ENCODE measurements at places on chromosomes 3 and 15.

GRCh38 chr15:44215594-44215993 lies 20.5 kb upstream of the FRMD5 start:
- DNase-seq = no peak

- no peak for DNase-seq
Measured at GRCh38 chr15:26191193-26191592, 328.1 kb upstream of the ATP10A start.

DNA sequence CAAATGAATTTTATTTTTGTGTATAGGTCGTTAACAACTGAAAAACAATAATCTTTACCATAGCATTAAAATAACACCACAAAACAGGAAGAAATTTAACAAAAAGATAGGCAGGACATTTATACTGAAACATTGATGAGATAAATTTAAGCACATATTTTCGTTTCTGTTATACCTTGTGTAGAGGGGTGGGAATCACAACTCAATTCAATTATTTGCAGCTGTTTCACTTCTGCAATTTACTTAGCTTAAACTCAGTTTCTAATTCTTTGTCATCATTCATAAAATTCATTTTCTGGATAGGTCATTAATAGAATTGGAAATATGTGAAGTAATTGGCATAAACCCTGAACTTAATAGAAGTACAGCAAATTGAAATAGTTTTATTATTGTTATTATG lies 42.3 kb downstream of the TP63 start:
- no peak for DNase-seq

DNA sequence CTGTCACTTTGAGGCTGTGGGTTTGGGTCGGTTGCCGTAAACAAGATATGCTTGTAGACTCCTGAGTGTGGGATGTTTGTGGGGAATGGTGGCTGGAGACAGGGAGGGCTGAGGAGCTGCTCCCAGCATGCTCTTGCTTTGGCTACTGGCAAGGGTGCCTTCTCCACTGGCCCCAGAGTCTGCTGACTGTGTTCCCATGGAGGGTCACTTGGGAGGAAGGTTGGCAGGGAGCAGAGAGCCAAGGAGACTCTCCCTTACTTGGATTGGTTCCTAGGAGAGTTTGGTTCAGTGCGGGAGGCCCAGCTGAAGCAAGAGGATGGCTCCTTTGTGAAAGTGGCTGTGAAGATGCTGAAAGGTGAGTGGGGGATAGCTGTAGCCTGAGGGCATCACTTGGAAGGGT lies 11.8 kb downstream of the TYRO3 start:
- no peak for DNase-seq

DNA sequence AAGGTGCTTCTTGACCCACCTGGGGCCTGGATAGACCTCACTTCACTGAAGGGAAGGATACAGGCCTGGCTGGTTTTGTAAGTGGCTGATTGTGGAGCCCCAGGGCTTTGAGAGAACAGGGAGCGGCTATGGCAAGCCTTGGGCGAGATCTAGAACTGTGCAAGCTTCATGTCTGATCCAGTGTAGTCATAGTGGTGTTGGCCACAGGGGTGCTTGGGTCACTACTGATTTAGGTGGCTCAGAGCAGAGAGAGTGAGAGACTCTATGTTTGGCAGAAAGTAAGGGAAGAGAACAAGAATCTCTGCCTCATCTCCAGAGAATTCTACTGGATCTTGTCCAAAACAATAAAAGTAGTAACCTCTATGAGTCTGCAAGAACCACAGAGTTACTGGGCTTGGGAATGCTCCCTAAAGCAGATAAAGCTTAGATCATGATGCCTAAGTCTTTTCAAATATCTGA lies 394.2 kb upstream of the EPHA3 start:
- DNase-seq = no peak

Measured in activated T-cell treated with anti-CD3 and anti-CD28 coated beads for 1 hour (primary cell).